ENCODE measurements at places on chromosomes 7 and 10.

DNA sequence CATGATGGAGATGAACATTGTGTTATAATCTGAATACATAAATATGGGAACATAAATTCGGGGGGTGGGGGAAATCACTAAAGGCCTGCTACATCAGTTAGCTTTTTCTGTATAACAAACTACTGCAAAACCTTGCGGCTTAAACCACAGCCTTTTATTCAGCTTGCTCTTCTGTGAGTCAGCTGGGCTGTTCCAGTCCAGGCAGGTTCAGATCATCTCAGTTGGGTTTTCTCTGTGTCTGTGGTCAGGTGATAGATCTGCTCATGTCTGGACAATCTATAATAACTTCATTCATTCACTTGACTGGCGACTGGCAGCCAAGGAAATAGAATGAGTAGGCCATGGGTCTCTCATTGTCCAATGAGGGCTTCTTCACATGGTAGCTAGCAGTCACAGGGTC is 23.5 kb downstream of the HTR7 start:
- DNase-seq, result no peak

- no peak for DNase-seq
These were observed 50.1 kb downstream of the NSUN6 start for GRCh38 chr10:18601321-18601720.

DNA sequence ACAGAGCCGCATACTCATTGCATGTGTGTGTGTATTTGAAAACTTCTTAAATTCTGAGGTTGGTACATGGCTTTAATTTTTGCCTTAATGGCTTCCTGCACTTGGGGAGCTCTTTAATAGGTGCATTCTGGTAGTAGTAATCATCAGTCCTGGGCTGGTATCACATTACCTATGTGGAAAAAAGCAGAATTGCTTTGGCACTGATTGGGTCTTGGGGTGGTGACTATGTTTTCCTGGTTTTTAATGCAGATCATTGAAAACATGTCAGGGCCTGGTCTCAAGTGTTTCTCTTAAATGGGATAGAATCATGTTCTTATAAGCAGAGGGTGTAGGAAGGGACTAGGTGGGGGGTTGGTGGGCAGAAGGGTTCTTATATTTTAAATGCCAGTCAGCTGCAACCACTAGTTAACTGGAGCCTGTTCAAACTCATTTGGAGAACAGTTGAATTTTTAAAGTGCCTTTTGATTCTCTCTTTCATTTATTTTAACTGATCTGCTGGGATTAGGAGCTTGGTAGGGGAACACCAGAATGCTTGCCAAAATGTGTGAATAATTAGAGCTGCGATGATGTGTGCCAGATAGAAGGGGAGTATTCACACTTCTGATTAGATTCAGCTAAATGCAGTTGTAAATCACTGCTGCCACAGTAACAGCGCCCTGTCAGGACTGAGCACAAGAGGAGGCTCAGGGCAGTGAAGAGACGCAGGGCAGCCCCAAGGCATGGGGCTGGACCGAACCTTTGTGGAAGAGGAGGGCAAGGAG is 633.5 kb upstream of the GALNT17 start:
- DNase-seq, result no peak

DNA sequence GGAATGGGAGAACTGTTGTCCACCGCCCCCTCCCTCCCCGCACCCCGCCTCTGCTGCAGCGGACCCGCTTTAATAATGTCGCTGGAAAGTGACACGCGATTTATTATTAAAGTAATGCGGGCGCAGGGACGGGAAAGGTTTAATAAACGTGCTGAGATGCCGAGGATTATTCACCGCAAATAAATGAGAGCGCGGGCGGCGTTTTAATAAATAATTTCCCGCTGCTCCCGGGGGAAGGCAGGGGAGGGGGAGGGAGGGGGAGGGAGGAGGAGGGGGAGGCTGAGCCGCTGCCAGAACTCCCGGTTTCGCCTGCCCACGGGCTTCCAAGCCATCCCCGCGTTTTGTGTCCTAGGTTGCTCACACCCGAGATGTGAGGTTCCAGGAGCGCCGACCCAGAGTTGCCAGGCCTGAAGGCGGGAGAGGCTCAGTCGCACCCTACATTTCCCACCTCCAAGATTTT is 5.1 kb downstream of the KAZALD1 start:
- DNase-seq, result no peak

DNA sequence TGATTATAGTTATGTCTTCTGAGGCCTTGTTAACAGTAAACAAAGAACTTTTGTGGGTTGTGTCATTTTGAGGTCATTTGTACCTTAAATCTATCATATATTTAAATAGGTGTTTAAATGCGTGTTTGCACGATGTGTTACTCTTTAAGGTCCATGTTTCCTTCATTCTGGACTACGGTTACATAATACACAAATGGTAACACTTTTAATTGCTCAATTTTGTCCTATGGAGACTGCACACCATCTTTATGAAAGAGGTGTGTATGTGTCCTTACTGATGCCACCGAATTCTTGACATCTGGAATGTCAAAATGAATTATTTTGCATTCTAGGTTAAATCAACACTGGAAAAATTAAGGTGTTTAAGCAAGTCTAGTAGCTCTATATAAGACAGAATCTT is 1.7 kb downstream of the PALS2 start:
- DNase-seq, result no peak

- no peak for DNase-seq
These were observed 315.1 kb downstream of the NEBL start for GRCh38 chr10:20582041-20582440.

DNA sequence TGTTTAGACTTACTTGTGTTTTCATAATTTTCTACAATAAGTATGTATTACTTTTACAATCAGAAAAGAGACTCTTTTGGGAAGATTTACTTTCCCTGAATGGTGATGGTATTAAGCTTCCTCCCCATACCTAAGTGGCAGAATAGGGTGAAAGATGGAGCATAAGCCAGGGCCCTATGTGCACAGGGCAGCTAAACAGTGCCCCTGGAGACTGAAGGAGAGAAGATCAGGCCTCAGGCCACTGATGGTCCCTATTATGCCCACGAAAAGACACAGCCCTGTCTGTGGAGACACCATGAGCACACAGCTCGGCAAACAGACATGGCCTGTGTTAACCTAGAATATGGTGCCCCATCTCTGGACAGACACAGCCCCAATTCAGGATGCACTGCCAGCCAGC is 139.4 kb downstream of the OAT start:
- DNase-seq, result no peak

GRCh38 chr10:45817912-45818311 is 29.4 kb downstream of the AGAP4 start:
- DNase-seq, result no peak

DNA sequence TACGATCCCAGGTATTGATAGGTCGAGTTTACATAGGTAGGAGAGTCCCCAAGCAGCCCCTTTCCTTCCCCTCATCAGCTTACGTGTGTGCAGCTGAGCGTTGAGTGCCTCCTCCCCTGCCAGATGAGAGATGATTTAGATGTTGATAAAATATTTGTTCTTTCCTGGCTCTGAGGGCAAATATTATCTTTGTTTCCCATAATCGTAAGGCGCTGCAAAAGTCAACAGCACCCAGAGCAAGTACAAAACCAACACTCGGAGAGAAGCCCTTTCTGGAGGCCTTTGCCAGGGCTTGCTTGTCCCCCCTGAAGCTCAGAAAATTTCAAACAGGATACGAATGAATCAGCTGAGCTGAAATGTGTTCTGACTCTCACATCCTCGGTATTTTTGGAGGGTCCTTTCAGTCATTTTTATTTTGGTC is 683.2 kb downstream of the LRMDA start:
- DNase-seq, result no peak

DNA sequence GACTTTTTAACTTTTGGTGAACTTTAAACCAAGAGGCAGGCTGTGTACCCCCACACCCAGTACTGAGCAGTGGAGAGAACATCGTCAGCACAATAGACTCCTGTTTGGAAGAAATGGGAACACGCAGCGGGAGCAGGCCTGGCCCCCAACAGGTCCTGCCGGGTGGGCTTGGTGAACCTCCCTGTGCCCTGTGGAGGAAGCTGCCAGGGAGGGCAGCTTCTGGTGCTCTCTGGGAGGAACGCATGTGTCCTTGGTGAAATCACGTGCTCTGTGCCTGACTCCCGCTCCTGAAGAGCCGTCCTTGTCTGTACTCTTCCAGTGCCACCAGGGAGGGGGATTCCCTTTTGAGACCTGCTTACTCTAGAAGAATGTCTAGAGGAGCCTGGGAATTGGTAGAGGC is 31.6 kb downstream of the CHAT start:
- no peak for DNase-seq

GRCh38 chr10:101291331-101292193 is 62.3 kb upstream of the LBX1 start:
- peak; percentile 71 for DNase-seq

DNA sequence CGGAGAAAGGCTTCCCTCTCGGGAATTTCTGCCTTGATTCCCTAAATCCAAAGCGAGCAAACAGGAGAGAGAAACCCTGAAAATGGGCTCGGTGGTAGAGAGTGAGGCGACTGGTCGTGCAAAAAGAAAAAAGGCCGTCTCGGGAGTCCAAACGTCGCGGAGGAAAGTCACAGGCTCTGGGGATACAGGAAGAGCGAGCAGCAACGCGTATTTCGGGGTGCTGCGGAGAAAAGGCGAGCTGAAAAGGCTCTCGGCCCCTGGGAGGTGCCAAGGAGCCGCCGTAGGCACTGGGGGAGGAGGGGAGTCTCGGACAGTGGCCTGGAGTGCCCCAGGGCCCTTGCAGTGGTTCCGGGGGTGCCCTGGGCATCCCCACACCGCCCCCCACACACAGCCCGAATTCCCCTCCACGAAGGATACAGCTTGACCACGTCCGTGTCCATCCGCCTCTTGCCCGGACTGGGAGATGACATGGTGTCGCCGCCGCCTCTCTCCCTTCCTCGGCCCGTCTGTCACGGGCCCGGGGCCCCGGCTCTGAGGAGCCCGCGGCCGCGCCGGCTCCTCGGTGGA is 591 bp downstream of the UBE2H start:
- DNase-seq, result peak; percentile 29

DNA sequence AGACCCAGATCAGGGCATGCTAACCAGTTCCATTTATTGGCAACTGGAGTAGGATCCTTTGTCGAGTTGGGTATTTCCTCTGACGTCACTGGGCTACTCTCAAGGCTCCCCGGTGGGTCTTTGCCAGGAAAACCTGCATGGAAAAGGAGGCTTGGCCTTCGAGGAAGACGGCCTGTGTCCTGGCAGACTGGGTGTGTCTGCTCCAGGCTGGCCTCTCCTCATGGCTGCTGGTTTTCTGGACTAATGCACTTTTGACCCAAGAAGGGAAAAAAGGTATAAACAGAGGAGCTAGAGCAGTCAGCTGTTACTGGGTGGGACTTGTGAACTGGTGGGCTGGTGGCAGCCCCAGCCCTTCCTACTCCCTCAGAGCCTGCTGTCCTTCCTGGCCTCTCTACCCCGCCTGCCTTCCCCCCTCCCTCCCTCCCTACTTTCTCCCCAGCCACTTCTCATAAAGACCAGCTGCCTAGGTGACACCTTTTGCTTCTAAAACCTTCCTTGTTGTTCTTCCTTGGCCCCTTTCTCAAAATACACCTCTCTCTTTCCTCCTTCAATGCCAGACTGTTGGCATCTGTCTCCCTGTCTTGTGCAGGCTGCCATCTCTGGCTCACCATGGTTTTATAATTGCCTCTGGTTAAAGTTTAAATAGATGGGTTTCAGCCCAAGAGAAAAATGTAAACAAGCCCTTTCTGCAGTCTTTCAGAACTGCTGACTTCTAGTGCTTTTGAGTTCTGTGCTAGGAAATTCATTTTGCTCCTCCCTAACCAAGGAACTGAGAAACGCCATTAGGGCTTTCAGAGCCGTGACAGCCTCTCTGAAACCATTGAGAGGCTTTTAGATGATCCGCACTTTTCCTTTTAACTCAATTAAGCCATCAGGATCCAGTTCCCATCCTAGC is 101.8 kb upstream of the MKLN1 start:
- DNase-seq, result no peak

DNA sequence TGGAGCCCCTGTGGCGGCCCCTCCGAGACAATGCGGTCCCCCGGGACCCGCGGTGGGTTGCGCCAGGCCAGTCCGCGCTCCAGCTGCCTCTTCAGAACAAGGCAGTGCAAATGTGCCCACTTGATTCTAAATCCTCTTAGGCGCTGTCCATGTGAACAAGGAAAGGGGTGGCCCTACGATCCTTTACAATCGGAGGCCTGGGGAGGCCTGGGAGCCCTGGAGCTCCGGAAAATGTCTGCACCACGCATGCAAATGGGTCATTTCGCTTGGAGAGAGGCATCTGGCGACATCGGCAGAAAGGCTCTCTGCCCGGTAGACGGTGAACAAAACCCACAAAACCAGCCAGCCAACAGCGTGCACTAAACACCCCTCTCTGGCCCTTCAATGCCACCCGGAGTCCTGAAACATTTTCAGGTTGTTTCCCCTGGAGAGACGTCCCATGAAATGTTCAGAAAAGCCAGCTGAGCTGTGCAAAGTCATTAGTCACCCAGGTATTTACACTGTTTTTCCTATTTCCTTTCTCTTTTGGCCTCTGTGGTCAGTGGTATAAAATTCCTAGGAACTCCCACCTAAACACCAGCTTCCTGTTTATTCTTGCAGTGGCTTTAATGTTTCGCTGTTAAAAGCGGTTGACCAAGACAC is 102.8 kb upstream of the ZNF438 start:
- peak; percentile 32 for DNase-seq

DNA sequence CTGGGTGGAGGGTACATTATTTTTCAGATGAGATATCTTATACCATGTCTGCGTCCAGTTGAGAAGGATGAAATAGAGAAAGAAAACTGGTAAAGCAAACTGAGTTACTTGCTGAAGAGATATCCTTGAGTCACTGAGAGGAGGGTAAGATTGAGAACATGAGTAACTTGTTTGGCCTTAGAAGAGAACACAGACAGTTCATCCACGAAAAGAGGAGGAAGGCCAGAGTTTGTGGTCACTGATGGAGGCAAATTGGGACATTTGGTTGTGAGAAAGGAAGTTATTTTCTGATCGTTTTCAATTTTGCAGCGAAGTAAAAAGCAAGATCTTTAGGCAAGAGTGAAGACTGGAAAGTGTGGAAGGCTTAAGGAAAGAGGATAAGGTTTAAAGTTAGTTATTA is 15.6 kb downstream of the MBL2 start:
- DNase-seq, result no peak

GRCh38 chr10:93478873-93479272 is 3.3 kb downstream of the MYOF start:
- DNase-seq, result no peak

DNA sequence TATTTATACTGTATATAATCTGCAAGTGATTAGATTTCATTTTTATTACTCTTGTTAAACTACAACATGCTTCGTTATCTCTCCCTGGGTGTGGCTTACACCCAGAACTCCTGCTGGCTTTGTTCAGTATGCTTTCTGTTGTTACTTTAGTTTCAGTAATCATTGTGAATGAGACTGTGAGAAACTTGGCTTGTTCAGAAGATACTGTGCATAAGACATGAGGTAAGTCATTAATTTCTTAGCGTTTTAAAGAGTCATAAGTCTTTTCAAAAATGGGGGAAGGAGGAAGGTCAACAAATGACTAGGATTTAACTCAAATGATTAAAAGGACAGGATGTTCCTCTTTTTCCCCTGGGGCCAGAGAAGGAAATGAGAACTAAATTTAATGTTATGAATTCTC is 11.6 kb upstream of the ADD3 start:
- no peak for DNase-seq

All from activated naive CD8-positive, alpha-beta T cell treated with anti-CD3 and anti-CD28 coated beads, Interleukin-2, amount 50 U/mL, for 24 hours (primary cell).